ENCODE measurements at places on chromosomes 7 and 10.
A peak's percentile ranks its signal among the peaks of the same experiment; 100 is the strongest.

- no peak for DNase-seq
Observed at GRCh38 chr7:131747658-131748232, 191.3 kb upstream of the PODXL start.

GRCh38 chr10:14450041-14450491, 119.3 kb upstream of the FRMD4A start:
- DNase-seq: peak; percentile 31

- DNase-seq: peak; percentile 33
Observed at GRCh38 chr7:107387128-107387527, 82.7 kb upstream of the GPR22 start.

- no peak for DNase-seq
Observed at GRCh38 chr10:3271354-3272115, 99.0 kb upstream of the PITRM1 start.

- DNase-seq: no peak
Observed at GRCh38 chr7:12386313-12386740, 17.3 kb downstream of the VWDE start.

Data from femur (tissue), 1 donor.